ENCODE measurements at places on chromosomes 7 and 10.

DNA sequence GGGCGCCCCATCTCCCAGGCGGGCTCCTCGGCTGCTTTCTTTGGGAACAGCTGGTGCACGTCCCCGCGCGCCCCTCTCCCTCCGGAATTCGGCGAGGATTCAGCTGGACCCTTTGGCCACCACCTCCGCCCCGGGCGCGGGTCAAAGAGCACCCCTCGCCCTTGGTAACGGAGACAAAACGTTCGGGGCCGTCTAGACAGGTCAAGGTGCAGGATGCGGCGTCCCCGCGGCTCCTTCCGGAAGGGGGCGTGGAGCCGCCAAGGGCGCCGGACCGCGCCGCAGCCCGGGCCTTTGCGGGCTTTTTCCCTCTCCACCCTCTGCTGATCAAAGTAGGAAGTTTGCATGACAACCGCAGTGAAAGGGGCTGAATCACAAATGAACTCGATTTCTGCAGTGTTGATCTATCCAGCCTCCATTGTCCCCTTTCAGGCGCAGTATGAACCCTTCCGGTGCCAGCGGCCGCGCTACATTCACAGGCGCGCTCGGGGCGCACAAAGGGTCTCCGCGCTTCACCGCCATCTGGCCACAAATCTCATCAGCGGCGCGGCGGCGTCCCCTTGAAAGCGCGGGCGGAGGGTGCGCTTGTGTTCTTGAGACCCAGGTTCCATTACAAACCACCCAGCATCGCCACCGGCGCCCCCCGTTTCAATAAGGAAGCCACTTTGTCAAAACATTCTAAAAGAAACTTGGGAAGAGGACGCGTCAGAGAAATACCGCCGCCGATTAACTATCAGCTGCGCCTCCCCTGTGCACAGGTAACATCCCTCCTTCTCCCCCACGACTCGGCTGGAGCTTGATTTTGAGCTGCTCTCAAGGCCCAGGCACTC is 36.4 kb downstream of the CNPY1 start:
- no peak for DNase-seq

DNA sequence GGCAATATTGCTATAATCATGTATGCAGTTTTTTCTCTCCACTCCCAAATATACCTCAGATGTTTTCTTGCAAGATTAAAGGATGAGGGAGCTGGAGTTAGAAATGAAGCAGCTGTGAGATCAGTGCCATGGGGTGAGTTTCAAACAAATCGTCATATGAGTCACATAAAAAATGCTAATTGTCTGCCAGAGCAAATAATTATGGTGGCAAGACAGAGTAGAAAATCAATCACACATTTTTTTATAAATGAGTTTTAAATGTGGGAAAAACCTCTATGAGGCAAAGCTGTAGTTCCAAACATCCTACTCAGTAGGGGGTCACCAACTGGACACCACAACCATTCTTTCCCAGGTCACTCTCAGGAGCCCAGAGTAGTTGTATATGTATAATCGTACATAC is 55.3 kb downstream of the CH25H start:
- DNase-seq = no peak

GRCh38 chr7:40194745-40195144 is 59.9 kb downstream of the SUGCT start:
- DNase-seq = no peak

- no peak for DNase-seq
These were observed 63.9 kb downstream of the TPK1 start for GRCh38 chr7:144771927-144772326.

GRCh38 chr10:51162002-51162401 is 87.7 kb downstream of the PRKG1 start:
- no peak for DNase-seq

GRCh38 chr10:86317949-86318725 is 48.5 kb downstream of the GRID1 start:
- no peak for DNase-seq

GRCh38 chr7:154914996-154915380 is 87.9 kb downstream of the PAXIP1 start:
- no peak for DNase-seq

DNA sequence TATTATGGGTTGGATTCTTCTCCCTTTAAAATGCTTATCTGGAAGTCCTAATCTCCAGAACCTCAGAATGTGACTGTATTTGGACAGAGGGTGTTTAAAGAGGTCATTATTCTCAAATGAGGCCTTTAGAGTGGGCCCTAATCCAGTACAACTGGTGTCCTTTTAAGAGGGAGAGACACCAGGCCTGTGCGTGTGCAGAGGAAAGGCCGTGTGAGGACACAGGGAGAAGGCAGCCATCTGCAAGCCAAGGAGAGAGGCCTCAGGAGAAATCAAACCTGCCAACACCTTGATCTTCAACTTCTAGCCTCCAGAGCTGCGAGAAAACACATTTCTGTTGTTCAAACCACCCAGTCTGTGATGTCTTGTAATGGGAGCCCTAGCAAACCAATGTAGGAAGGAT is 235.4 kb upstream of the MYO3A start:
- no peak for DNase-seq

GRCh38 chr7:41889472-41889871 is 186.6 kb upstream of the INHBA start:
- DNase-seq = no peak

DNA sequence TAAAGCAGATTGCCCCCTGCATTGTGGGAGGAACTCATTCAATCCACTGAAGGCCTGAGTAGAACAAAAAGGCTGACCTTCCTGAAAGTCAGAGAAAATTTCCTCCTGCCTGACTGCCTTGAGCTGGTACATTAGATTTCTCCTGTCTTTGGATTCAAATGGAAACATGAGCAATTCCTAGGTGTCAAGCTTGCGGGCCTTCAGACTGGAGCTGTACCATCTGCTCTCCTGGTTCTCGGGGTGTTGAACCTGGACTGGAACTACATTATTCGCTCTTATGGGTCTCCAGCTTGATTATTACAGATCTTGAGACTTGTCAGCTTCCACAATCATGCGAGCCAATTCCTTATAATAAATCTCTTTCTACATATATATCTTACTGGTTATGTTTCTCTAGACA is 173.6 kb upstream of the STEAP4 start:
- no peak for DNase-seq

DNA sequence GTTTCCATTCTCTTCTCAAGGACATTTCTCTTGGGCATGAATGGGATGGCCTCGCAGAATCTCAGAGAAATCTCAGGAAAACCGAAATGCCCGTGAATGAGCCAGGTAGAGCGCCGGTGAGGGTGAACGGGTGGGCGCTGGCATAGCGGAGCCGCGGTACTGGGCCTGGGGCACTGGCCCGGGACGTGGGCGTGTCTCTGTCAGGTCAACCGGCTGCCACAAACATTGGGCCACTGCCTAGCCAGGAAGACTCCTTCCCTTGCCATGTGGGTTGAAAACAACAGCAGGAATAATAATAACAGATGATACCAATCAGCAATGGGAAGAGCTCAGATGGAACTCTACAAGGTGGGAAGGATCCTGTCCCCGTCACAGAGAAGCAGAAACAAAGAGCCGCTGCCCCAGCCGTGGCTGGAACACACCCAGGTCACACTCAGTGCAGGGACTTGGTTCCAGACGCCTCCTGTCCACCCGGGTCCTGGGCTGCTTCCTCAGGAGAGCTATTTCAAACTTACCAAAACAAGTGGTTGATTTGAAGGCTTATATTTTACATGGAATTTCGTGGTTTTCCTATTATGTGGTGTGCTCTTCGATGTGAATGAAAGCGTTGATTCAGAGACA is 51.1 kb upstream of the EBF3 start:
- DNase-seq = no peak

- no peak for DNase-seq
These were observed 133.3 kb downstream of the EXOC4 start for GRCh38 chr7:133386205-133386604.

DNA sequence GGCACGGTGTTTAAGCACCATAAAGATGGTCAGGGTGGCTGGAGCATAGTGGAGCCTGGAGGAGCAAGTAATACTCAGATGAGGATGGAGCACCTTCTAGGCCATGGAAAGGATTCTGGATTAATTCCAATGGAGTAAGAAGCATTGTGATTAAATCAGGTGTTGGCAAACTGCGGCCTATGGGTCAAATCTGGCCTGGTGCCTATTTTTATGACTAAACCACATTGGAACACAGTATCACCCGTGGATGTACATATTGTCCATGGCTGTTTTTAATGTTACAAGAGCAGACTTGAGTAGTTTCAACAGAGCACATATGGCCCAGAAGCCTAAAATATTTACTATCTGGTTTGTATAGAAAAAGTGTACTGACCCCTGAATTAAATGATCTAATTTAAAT is 49.9 kb upstream of the TMEM248 start:
- DNase-seq = no peak

DNA sequence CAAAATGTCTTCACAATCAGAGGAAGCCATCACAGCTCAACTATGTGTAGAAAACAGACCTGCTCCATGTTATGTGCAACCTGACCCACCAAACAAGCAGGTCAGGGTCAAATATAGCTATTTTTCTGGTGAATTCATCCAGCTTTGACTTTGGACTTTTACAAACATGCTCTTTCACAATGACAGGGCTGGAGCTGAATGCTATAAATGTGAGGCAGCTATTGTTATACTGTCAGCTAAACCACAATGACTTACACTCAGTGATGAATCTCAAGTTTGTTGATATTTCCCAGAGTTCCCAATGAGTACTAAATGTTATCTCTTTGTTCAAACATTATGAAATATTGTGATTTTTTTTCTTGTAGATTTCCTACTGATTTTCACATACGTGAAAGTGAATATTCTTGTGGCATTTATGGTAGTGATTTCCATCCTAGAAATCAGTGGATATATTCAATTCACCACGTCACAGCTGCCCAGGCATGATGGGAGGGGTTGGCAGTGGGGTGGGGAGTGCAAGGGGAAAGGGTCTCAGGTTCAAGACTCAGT is 2.5 kb upstream of the ITIH2 start:
- no peak for DNase-seq

DNA sequence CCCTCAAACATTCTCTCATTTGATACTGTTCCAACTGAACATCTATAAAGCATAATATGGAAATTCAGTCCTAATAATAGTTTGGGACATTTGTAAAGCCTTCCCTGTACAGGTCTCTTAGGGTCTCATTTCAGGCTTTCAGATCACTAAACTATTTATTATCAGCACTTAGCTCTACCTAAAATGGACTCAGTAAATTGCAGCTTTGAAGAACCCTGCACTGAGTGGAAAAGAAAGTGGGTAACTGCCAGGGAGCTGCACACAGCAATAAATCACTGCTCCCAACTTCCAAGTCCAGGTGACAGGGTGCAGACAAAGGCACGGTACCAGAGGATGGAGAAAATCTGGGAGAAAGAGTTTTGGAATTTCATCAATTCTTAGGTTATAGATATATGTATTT is 164.9 kb upstream of the AOAH start:
- no peak for DNase-seq

DNA sequence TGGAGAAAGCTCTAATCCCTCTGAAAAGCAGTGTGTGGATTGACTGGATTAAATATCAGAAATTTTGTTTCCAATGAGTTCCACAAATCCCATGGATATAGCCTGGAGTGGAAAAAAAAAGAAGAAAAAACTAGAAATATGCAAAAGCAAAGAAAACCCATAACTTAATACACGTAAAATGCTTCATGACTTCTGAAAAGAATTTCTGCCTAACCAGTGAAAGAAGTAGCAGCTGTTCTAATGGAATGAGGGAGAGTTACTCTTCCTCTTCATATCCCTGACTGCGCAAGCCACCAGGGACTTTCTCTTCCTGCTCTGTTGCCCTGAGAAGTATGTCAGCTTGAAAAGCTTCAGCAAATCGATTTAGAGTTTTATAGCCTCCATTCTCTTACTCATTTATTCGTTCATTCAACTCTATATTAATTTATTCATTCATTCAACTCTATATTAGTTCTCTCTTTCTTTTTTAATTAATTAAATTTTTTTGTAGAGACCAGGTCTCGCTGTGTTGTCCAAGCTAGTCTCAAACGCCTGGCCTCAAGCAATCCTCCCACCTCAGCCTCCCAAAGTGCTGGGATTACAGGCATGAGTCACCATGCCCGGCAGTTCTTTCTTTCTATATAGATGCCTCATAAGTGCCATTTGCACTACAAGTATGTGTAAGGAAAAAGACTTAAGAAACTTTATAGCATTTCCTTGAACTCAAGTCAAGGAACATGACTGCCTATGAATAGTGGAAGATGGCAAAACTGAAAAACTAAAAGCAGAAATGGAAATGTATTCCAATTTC is 447.3 kb upstream of the NRP1 start:
- no peak for DNase-seq

DNA sequence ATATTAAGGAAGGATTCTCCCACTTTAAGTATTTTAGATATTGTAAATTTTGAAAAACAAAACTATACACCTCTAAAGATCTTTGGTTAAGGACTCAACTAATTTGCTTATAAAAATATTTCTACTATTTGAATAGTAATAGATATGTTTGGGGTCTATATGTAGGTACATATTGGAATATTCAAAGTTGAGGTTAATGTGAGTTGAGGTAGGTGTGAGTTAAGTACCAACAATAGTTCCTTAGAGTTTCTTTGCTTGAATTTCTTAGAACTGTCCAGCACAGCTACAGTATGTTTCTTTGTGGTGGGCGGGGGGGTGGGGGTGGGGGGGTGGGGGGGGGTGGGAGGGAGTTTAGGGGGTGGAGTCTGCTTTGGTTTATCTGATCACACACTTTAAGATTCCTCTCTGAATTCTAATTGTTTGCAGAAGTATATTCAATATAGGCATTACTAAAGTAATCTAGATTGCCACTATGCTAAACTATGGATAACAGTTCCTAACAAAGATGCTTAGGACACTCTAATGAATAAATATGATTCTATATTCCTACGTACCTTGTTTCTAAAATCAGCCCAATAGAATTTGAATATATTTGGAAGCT is 2.1 kb downstream of the GRM3 start:
- no peak for DNase-seq

DNA sequence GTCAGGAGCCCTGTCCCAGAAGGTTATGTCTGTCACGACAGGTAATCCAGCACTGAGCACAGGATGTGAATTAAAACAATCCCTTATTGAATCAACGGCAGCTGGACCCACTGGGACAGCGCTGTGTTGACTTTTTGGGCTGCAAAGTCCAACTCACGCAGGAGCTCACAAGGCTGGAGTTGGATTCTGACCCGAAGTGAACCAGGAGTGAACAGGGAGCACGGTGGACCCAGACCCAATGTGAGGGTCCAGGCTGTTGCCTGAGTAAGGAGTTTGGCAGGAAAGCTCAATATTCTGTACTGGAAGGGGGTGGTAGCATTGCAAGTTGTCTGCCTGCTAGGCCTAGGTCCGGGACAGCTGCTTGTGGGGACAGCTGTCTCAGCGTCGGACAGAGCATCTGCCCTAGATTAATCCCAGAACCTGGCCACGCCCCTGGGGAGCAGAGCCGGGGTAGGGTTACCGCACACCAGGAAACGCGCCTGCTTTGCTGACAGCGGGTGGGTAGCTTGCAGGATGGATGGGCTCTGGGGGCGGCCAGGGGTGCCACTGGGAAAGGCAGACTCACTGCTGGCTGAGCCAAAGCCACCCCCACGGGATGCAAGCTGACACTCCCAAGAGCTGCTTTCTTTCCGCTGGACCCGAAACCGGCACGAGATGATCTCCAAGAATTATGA is 24.0 kb downstream of the COL26A1 start:
- no peak for DNase-seq
